Pancreas (tissue), 10 donors: ENCODE measurements at places on chromosomes 5 and 9. TPM values are rescaled to one million over a fixed set of nuclear protein-coding genes. Genes with fewer than 3 reads are reported as not detected.

Gene FIBCD1
- not detected for total RNA-seq

Gene PLPP1
- 28.0 TPM for total RNA-seq

DNA sequence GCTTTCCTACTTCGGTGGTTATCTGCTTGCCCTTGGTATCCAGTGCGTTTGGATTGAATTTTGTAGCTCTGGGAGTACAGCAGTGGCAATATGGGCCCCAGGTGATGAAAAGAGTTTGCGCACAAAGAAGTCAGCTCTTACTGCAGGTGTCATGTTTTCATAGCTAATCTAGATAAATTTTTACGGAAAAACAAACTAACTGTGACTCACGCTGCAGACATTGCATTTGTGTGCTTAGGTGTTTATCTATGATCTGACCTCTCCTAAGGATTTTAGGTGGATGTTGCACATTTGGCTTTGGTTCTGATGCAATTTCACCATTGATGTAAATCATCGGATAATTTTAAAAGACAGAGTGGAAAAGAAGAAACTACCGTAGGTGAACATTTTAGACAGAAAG lies 92.1 kb downstream of the VCAN start:
- no peak overlapping the region for H3K27ac ChIP-seq
- no peak overlapping the region for H3K4me3 ChIP-seq
- H3K36me3 ChIP-seq, result no peaks in the 10 kb centered on the region
- no peaks in the 10 kb centered on the region for H3K27me3 ChIP-seq
- H3K4me1 ChIP-seq, result peaks cover 12% of the 10 kb centered on the region
- peak; percentile 21 for DNase-seq

DNA sequence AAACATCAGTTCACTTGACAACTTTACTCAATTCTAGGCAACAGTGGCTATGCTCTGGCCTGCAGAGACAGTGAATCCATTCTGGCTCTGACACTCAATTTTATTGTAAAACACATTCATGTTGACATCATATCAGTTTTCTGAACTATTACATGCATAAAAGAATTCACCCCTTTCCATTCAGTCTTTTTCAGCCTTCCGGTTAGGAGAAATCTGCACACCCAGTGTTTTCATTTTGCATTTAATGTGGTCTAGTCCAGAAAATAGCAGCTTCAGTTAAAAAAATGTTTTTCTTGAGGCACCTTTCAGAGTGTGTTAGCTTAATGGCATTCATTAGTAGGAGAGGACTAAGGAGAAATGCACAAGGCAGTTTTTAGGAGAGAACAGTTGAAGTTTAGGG lies 95.1 kb downstream of the PBX3 start:
- no peaks in the 10 kb centered on the region for H3K4me1 ChIP-seq
- no peaks in the 10 kb centered on the region for H3K36me3 ChIP-seq
- no peaks in the 10 kb centered on the region for H3K27me3 ChIP-seq
- no peak for DNase-seq
- no peak overlapping the region for H3K4me3 ChIP-seq

GRCh38 chr5:82332886-82333615 lies 54.9 kb upstream of the RPS23 start:
- no peaks in the 10 kb centered on the region for H3K4me1 ChIP-seq
- H3K27ac ChIP-seq, result no peak overlapping the region
- H3K36me3 ChIP-seq, result no peaks in the 10 kb centered on the region
- no peak overlapping the region for H3K4me3 ChIP-seq

DNA sequence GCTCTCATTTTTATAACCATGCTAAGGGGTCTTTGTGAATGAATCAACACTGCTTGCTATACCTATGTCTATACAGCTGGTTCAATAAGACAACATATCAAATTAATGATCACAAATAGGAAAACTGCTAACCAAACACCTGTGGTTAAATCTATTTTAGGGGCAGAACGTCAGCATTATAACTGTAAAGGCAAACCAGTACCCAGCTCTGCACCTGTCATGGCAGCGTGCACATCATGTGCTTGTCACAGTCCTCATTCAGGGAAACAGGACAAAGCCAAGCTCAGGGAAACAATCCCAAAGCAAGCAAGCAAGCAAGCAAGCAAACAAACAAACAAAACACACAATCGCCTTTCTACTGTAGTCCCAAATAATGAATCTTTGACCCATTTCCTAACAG lies 277.7 kb upstream of the DAP start:
- H3K4me3 ChIP-seq, result no peak overlapping the region
- no peaks in the 10 kb centered on the region for H3K4me1 ChIP-seq
- no peak for DNase-seq
- no peaks in the 10 kb centered on the region for H3K27me3 ChIP-seq
- H3K27ac ChIP-seq, result no peak overlapping the region
